ENCODE measurements at places on chromosomes 5 and 9.
A peak's percentile ranks its signal among the peaks of the same experiment; 100 is the strongest.

DNA sequence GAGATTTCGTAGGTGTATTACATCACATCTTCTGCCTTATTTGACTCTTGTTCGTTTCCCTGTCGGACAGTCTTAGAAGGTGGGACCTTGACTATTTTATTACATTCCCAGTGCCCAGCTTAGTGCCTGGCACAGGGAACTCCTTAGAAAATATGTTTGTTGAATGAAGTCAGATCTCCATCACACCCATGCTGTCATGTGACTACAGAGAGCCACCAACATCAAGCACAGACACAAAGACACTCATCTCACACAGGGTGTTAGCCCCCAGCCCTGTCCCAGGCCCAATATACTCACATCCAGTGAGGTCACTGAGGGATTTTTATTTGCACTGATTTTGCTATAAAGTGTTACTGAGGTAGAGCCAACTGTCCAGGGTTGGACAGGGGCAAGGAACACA is 692 bp upstream of the SRA1 start:
- no peak for DNase-seq

- no peak for DNase-seq
Observed at GRCh38 chr9:102986425-102986824, 8.7 kb upstream of the CYLC2 start.

DNA sequence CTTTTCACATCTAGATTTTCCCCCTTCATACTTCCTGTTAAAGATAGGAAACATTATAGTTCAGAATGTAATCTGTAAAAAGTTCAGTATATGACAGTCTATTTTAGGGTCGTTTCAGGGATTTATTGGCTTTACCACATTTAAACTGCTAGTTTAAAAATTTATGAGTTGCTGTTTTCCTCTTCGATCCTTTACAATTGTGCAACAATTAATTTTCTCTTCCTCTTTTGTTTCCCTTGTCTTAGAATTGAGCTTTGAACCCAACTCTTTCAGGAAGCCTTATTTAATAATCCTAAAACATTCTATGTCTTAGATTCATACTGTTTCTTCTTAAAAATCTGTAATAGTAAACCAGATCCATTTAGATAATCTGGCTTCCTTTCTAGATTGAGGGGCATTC is 16.4 kb downstream of the ZSWIM6 start:
- no peak for DNase-seq

DNA sequence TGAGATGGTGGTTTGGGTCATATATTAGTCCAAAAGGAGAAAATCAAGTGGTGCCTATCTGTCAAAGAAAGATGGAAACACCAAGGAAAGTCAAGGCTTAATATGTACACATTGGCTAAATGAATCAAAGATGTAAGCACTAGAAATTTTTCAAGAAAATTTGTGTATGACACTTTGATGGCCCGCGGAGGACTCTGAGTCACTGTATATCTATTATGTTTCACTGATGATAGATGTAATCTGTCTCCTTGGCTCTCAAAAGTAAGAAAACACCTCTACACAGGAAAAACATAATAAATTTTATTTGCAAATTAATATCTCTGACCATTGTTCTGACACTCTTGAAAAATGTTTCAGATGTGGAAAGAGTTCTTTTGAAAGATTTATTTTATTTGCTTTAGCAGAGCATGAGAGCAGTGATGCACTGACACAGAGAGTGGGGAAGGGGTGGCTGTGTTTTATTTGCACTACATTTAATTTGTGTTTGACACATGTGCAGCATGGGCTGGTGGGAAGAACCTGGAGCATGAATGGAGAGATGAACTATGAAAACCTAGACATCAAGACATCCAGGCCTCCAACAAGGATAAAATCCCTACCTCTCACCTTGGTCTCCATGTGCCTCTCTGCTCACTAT is 180.8 kb upstream of the GAS1 start:
- DNase-seq: no peak

- no peak for DNase-seq
Observed at GRCh38 chr5:395156-395920, 47.6 kb upstream of the EXOC3 start.

DNA sequence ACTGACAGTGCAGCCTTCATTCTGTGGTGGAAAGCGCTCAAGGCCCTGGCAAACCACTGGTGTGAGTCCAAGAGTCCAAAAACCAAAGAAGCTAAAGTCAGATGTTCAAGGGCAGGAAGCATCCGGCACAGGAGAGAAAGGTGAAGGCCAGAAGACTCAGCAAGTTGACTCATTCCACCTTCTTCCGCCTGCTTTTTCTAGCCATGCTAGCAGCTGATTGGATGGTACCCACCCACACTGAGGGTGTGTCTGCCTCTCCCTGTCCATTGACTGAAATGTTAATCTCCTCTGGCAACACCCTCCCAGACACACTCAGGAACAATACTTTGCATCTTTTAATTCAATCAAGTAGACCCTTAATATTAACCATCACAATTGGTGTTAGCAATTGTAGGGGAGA is 296.1 kb downstream of the NDUFS4 start:
- DNase-seq: no peak

DNA sequence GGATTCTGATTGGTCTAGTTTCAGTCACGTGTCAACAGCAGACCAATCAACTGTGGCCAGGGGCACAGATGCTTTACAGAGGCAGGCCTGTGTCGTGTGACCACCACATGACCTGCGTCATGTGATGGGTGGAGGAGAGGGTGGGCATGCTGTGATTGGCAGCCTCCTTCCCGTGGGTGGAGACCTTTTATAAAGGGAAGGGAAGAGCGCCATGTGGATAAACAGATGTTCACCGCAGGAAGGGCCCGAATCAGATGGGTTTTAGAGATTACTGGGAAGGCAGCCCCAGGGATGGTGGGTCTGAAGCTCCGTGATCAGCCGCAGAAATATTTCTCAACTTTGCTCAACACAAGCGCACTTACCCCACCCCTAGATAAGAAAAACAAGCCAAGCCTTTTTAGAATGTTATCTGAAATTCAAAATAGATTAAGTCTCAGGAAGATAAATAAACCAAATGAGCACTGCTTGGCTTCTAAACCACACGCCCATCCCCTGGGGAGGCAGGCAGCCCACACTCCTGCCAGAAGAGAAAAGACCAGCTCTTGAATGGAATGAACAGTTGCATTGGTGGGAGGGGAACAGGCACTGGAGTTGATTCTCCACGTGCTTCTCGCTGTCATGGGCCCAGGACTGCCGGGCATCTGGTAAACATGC is 43.6 kb downstream of the ROPN1L start:
- peak; percentile 16 for DNase-seq

- DNase-seq: no peak
Observed at GRCh38 chr9:3887786-3888496, 362.1 kb upstream of the RFX3 start.

DNA sequence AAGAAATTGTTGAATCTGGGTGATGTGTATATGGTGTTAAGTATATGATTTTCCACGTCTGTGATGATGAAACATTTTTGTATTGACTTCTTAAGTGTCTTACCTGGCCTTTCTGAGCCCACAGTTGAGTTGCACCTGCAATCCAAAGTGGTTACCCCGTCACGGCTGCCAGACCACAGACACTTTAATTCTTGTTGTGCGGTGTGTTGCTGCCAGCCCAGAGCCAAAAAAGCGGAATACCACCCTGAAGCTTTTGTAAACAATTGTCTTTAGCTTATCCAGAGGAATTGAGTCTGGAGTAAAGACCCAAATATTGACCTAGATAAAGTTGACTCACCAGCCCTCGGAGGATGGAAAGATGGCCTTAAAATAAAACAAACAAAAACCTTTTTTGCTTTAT is 35.1 kb downstream of the MTAP start:
- no peak for DNase-seq
